HCT116 (cell line): ENCODE measurements at places on chromosomes 2 and 18. TPM values are rescaled to one million over a fixed set of nuclear protein-coding genes. Genes with fewer than 3 reads are reported as not detected.

GRCh38 chr2:151265991-151266390 is 4.3 kb upstream of the RBM43 start:
- no peak for DNase-seq

- no peak for DNase-seq
Observed at GRCh38 chr2:42914314-42914713, 121.9 kb upstream of the HAAO start.

The C2orf78 gene
- total RNA-seq, result 1.5 TPM

The PKDCC gene
- 0.84 TPM for total RNA-seq

The CYP27A1 gene
- total RNA-seq, result 1.6 TPM

The IL36B gene
- total RNA-seq, result not detected

DNA sequence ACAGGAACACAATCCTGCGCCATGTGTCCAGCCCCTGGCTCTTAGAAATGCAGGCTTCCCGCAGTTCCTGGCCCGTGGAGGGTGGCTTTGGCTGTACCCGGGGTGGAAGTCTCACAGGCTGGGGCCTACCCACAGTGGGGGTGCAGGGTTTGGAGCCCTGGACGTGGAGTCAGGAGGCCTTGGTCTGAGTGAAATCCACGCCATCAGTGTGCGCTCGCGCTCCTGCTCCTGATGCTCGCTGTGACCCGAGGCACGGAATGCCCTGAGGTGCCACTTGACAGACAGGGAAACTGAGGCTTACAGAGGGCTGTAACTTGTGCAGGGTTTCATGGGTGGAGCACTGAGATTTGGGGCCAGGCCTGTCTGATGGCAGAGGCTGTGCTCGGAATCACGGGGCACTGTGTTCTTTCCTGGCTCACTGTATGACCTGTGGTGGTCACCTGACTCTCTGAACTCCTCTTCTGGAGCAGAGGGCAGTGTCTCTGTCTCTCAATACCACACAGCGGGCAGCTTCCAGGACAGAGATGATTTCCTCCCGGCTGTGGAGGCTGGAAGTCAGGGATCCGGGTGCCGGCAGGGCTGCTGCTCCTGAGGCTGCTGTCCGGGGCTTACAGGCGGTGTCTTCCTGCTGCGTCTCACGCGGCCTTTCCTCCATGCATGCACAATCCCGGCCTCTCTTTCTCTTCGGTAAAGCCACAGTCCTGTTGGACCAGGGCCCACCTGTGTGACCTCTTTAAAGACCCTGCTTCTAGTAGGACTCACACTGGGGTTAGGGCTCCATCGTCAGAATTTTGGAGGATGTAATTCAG is 25.9 kb upstream of the ALLC start:
- DNase-seq, result no peak

DNA sequence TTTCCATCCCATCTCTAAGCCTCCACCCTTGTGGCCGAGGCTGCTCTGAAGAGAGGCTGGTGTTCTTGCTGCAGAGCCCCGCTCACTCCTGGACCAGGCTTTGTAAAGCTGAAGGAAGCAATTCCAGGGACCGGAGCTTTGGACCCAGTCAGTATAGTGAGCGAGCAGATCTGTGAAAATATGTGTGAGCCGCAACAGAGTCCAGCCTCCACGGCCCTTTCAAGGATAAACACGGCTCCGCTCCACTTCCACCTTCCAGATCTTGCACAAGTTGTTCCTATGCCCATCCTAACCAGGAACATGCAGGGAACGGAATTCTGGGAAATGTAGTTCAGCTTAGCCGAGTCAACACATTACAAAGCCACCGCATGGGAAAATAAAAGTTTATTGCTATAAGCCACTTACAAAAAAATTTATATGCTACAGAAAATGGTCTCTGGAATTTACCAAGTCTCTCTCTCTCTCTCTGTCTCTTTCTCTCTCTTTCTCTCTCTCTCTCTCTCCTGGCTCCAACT is 151.7 kb upstream of the ZNF521 start:
- peak; percentile 12 for DNase-seq

GRCh38 chr2:207067473-207067872 is 98.3 kb downstream of the KLF7 start:
- no peak for DNase-seq

GRCh38 chr18:30527917-30528316 is 514.6 kb downstream of the DSC3 start:
- DNase-seq, result no peak

DNA sequence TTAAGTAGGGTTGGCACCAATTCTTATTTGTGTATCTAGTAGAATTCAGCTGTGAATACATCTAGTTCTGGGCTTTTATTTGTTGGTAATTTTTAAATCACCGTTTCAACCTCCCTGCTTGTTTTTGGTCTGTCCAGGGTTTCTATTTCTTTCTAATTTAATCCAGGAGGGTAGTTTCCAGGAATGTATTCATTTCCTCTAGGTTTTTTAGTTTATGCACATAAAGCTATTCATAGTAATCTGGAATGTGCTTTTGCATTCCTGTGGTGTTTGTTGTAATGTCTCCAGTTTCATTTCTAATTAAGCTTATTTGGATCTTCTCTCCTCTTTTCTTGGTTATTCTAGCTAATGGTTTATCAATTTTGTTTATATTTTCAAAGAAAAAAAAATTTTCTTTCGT is 1361.8 kb upstream of the DDX18 start:
- DNase-seq, result no peak

- DNase-seq, result no peak
Observed at GRCh38 chr18:10047237-10047636, 133.4 kb downstream of the VAPA start.

DNA sequence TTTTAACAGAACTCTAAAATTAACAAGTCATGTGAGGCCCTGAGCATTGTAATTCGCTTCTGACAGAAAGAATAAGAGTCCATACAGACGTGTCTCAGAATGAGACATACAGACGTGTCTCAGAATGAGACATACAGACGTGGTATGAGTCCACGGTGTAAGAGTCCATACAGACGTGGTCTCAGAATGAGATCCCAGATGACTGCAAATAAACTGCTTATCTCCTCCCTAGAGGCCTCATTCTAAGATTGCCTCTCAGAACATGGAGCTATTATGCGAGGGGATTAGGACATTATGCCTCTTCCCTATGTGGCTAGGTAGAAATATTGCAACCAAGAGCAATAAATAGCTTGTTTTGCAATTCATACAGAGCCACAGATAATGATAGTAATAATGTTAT is 63.9 kb downstream of the NEB start:
- no peak for DNase-seq

The PSTPIP2 gene
- total RNA-seq, result 20.0 TPM

The CGREF1 gene
- 4.0 TPM for total RNA-seq

DNA sequence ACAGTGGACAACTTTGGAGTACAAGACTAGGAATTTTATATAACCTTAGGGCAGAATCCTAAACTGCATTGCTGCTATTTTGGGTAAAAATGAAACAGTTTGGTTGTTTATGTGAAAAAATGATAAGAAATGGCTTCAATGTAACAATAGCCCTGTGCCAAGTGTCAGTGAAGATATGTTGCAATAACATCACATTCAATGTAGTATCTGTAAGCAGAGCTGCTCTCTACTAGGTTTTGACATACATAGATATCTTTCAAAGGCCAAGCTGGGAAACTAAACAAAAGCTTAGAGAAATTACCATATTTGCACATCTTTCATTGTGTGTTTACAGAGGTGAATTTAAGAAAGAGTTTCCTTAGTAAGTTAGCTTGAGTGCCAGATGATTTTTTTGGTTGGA is 135.0 kb upstream of the DOK6 start:
- no peak for DNase-seq

- no peak for DNase-seq
Observed at GRCh38 chr2:20611844-20612356, 39.0 kb downstream of the HS1BP3 start.

DNA sequence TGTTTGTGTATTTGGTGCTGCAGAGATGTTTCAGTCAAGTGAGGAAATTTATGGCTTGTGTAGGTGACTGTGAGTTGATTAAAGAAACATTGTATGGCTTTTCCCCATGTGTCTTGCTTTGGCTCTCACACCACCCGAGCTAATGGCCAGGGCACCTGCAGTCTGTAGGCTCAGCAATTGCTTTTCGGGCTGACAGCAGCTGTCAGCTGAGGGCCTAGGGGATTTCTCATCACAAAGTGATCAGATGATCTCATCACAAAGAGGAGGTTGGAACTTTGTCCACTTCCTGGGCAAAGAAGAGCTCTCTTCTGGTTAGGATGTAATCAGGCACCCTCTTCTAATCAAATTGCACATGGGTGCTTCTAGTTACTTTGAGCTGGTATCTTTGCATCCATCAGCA is 632.2 kb downstream of the SLC4A3 start:
- no peak for DNase-seq

DNA sequence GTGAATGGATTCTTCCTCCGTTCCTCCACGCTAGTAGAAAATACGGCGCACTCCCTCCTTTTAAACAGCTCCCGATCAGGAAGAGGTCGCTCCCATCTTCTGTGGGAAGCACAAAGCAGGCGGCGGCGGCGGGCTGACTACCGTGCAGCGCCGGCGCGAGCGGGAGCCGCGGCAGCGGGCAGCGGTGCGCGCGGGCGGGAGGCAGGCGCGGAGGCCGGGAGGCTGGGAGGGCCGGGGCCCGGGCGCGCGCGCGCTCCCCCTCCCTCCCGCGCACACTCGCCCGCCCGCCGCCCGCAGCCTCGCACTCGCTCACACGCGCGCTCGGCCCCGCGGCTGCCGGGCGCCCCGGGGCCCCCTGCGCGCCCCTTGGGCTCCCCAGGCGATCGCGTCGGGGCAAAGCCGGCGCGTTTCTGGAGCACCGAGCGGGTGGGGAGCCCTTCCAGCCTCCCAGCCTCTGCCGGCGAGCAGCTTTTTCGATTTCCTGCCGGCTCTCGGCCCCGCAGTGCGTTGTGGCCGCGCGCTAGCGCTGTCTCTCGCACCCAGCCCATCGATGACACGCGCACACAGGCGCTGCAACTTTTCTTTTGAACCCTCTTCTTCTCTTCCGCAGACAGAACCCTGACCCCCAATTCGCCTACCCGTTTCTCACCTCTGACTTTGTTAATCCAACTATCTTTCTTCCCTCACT is at the start of gene SLC8A1:
Gene SLC8A1, minus strand, starts transcription at position 173 of the 688 bp plus-strand sequence.
- DNase-seq, result no peak

DNA sequence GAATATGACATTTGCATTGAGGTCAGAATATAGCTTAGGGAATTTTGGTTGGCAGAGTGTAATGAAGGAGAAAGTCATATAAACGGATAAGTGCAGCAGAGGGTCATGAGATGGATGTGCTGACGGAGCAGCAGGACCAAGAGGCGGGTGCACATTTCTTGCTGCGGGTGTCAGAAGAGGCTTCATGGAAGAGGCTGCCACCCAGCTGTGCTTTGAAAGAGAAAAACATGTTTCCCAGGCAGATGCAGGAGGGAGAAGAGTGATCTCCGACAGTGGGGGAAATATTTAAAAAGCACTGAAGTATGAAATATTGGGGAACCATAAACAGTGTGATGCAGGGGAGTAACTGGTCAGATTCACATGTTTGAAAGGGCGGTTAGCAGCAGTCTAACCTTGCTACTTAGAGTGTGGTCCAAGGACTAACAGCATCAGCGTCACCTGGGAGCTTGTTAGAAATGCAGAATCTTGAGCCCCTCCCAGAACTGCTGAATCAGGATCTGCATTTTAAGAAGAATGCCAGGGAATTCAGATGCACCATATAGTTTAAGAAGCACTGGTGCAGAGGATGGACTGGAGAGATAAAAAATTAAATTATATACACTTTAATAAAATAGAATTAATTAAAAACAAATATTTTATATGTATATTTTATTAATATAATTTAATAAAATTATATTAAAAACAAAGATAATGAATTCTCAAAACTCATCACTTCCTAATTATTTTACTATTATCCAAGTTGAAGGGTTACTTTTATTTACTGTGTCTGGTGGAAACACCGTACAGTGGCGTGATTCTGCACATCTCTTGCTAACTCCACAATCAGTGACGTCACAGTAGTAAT is 36.1 kb upstream of the SCYGR1 start:
- no peak for DNase-seq

DNA sequence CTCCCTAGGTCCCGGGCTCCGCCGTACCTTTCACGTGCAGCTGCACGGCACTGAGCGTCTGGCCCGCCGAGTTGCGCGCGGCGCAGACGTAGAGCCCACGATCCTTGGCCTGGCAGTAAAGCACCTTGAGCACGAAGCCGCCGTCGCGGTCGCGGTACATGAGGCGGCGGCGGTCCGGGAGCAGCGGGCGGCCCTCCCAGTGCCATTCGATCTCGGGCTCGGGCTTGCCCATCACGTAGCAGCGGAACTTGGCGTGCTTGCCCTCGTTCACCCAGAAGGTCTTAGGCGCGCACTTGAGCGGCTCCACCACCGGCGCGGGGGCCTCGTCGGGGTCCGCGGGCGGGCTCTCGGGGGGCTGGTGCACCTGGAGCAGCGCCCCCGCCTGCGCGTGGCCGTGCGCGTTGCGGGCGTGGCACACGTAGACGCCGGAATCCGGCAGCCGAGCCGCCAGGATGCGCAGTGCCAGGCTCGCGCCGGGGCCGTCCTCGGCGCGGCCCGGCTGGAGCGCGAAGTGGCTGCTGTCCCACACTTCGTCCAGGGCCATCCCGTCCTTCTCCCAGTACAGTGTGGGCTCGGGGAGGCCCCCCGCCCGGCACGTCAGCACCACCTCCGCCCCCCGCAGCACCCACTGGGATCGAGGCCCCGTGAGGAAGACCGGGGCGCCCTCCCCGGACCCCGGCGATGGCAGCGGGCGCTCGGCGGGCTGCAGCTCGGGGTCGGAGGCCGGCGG is 980 bp downstream of the OBSL1 start:
- DNase-seq, result no peak

DNA sequence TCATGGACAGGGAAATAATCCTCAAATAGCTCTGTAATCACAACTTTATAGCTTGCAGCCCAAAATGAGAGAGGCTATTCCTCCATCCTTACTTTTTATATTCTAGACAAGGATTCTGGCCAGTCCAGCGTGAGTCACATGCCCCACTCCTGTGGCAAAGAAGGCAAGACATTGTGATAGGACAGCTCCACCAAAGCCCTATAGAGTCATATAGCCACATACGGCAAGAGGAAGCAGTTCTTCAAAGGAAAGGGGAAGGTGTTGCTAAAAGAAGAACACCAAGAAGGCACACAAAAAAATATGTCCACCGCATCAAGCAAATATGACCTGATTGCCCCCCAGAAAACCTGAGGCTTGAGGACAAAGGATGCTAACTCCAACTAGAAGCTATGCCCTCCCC is 3.4 kb upstream of the GFPT1 start:
- DNase-seq, result no peak

GRCh38 chr2:152200101-152200500 is 24.5 kb upstream of the STAM2 start:
- no peak for DNase-seq

GRCh38 chr2:126644630-126645191 is 11.2 kb upstream of the GYPC start:
- DNase-seq, result no peak

The ANKRD36C gene
- total RNA-seq, result 17.7 TPM

DNA sequence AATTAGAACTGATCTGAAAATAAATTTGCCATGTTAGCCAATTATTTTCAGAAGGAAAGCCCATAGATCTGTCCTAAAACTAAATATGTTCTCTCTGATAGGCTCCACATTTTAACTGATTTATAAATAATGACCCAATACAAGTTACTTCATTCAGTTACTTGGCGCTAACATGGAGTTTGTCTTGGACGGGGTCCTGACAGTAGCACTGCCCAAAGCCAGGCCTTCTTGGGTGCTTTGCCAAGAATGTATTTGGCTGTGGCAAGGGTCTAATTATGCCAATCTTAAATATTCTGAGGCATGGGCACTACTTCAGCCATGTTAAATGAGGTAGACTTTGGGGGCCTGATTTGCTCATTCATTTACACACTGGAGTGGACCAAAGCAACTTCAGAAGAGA is 135.0 kb upstream of the PKDCC start:
- no peak for DNase-seq
